ENCODE measurements at places on chromosomes 1 and 21. TPM values are rescaled to one million over a fixed set of nuclear protein-coding genes. Genes with fewer than 3 reads are reported as not detected.

GRCh38 chr21:45631540-45631939 lies 12.0 kb upstream of the PCBP3 start:
- H3K36me3 ChIP-seq: no peaks in the 10 kb centered on the region
- DNase-seq: peak; percentile 67
- H3K4me1 ChIP-seq: no peaks in the 10 kb centered on the region
- no peaks in the 10 kb centered on the region for H3K27me3 ChIP-seq
- no peak overlapping the region for H3K4me3 ChIP-seq

- no peaks in the 10 kb centered on the region for H3K36me3 ChIP-seq
- no peak overlapping the region for H3K4me3 ChIP-seq
- H3K4me1 ChIP-seq: no peaks in the 10 kb centered on the region
- peaks cover 48% of the 10 kb centered on the region for H3K27me3 ChIP-seq
- no peak for DNase-seq
- no peak overlapping the region for H3K27ac ChIP-seq
Measured at GRCh38 chr1:38776466-38777065, 83.0 kb downstream of the RRAGC start.

DNA sequence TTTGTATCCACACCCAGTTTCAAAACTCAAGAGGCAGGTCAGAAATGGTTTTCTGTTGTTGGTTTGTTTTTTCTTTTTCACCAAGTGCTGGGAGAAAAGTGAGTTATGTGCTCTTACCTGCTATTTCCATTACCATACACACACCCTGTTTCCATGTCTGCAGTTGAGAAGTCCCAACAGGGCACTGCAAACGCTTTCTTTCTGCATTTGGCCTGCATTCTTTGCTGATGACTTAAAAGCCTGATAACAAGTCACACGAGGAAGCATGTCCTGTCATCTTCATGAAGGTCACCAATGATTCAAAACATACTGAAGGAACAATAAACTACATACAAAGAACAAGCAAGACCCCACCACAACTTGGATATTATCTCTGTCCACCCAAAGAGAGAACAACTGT lies 24.8 kb upstream of the KCNE1 start:
- no peak overlapping the region for H3K27ac ChIP-seq
- H3K4me3 ChIP-seq: no peak overlapping the region
- no peaks in the 10 kb centered on the region for H3K27me3 ChIP-seq

DNA sequence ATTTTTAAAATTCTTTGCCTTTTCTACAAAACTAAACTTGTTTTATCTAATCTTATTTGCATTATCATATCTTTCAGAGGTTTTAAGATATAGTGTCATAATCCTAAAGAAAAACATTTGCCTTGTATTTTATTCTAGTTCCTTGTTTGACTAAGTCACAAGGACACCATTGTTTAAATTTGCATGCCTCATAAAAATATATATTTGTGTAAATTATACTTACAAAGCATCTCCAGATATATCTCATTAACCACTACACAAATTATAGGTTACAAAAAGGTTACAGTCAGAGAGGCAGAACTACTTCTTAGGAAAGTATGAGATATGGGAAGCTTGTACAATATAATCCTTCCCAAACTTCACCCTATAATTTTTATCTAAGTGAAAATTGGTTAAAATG lies 4.2 kb upstream of the RGS13 start:
- no peak overlapping the region for H3K4me3 ChIP-seq
- H3K27me3 ChIP-seq: no peaks in the 10 kb centered on the region
- peaks cover 4% of the 10 kb centered on the region for H3K4me1 ChIP-seq
- no peaks in the 10 kb centered on the region for H3K36me3 ChIP-seq

GRCh38 chr1:12219800-12220199 lies 10.0 kb upstream of the VPS13D start:
- no peak overlapping the region for H3K4me3 ChIP-seq
- H3K27ac ChIP-seq: no peak overlapping the region
- no peaks in the 10 kb centered on the region for H3K4me1 ChIP-seq
- H3K27me3 ChIP-seq: no peaks in the 10 kb centered on the region
- peak; percentile 9 for DNase-seq
- H3K36me3 ChIP-seq: no peaks in the 10 kb centered on the region

DNA sequence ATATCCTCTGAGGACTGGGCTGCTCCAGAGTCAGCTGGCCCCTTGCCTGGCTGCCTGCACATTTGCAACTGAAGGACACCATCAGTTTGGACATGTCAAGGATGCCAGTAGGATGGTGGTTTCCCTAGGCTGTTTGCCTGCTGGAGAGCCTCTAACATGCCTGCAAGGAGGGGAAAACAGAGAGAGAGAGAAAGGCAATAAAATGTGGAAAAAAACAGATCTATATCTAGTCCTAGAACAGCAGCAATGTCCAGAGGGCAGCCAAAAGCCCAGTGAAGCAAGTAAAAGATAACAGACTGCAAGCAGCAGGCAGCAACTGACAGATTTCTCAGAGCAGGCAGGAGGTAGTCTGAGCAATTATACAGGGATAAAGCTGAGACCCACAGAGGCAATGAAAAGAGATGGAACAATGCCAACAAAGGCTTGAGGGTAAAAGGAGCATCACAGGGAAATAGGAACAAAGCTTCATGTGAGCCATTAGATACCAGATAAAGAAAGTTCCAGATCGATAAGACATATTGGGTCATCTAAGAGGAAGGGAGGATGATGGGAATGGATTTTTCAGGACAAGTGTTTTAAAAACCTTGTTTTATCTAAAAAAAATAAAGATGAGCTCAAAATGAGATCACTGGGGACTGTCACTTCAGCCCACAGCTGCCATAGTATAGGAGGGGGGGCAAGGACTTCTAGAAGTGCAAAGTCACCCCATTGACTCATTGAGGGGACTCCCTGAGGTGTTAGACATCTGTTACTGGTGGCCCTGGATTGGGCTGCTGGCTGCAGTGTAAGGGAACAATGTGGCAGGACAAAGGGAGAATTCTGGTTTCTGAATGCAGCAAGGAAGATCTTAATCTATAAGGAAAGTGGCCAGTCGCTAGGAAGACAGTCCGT lies 38.6 kb upstream of the GADD45A start:
- H3K27ac ChIP-seq: no peak overlapping the region
- no peaks in the 10 kb centered on the region for H3K36me3 ChIP-seq
- DNase-seq: no peak
- no peaks in the 10 kb centered on the region for H3K27me3 ChIP-seq
- H3K4me3 ChIP-seq: no peak overlapping the region

DNA sequence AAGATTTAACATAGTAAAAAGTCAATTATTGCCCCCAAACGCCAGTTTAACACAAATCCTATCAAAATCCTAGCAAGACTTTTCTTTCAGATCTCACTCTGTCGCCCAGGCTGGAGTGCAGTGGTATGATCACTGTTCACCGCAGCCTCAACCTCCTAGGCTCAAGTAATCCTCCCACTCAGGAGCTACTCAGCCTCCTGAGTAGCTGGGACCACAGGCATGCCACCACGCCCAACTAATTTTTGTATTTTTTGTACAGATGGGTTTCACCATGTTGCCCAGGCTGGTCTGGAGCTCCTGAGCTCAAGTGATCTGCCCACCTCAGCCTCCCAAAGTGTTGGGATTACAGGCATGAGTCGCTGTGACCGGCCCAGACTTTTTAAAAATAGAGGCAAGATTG lies 4.8 kb downstream of the SNIP1 start:
- no peaks in the 10 kb centered on the region for H3K27me3 ChIP-seq
- DNase-seq: no peak
- no peak overlapping the region for H3K27ac ChIP-seq
- H3K4me1 ChIP-seq: peaks cover 40% of the 10 kb centered on the region

GRCh38 chr1:206808615-206809014 lies 36.3 kb upstream of the IL10 start:
- H3K4me3 ChIP-seq: no peak overlapping the region
- no peaks in the 10 kb centered on the region for H3K27me3 ChIP-seq
- no peak overlapping the region for H3K27ac ChIP-seq
- H3K4me1 ChIP-seq: peaks cover 4% of the 10 kb centered on the region
- no peaks in the 10 kb centered on the region for H3K36me3 ChIP-seq

DNA sequence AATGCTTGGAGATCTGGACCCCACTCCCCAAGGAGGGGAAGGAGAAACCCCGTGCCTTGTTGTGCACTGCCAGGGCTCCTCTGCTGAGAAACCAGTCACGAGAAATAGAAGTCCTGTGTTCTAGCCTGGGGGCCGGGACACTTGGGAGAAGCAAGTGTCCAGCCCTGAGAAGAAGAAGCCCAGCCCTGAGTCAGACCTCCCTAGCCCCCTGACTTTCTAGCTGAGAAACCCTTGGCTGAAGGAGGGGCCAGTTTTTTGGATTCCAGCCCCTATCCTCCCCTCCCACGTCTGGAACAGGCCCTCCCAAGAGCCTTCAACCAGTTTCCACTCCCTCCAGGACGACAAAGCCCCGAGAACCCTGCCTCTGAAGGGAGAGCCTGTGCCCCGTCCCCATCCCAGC lies 100.5 kb downstream of the NAV1 start:
- no peak overlapping the region for H3K4me3 ChIP-seq
- no peaks in the 10 kb centered on the region for H3K36me3 ChIP-seq
- H3K27ac ChIP-seq: no peak overlapping the region
- H3K27me3 ChIP-seq: no peaks in the 10 kb centered on the region

Gene WNT9A
- 0.54 TPM for total RNA-seq

Gene AADACL3
- total RNA-seq: not detected

Gene CFHR3
- total RNA-seq: 0.35 TPM

Gene AQP10
- 0.46 TPM for total RNA-seq
